ENCODE measurements at places on chromosomes 5 and 9.

DNA sequence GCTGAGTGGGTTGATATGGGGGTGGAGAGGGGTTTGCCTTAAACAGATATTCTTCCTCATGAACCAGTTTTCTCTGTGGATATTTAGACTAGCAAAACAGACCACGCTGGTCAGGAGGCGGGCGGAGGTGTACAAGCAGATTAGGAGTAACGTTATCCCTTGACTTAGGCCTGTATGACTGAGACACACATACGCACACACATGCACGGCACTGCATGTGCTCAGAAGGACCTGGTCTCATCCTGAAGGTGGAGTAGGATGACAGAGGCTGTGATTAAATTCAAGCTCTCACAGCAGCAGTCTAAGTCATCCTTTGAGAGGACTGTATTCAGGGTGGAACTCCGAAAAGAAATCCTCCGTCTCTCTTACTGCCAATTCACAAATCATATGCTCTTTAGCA is 209.7 kb downstream of the DIRAS2 start:
- H3K4me3 ChIP-seq = no peak overlapping the region
- peaks cover 6% of the 10 kb centered on the region for H3K27me3 ChIP-seq
- H3K36me3 ChIP-seq = no peaks in the 10 kb centered on the region
- H3K27ac ChIP-seq = no peak overlapping the region
- no peaks in the 10 kb centered on the region for H3K4me1 ChIP-seq
- DNase-seq = no peak

DNA sequence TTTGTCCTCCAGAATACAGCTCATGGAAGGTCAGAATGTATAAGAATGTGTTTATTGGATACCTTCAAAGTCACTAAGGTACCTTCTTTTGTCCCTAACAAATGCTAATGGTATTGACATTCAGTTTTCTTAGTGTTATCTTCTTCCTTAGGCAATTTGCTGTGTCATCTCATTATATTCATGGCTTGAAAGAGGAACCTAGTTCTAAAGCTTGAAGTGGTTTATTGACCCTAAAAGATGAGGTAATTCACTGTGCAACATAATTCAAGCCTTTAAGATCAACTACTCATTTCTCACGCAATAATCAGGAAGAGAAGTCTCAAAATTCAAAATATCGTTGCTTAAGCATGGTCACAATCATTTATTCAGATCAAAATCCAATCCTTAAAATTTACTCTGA is 342.7 kb upstream of the RIOK2 start:
- no peak overlapping the region for H3K27ac ChIP-seq
- DNase-seq = no peak
- no peaks in the 10 kb centered on the region for H3K36me3 ChIP-seq
- H3K4me1 ChIP-seq = no peaks in the 10 kb centered on the region
- H3K27me3 ChIP-seq = no peaks in the 10 kb centered on the region

DNA sequence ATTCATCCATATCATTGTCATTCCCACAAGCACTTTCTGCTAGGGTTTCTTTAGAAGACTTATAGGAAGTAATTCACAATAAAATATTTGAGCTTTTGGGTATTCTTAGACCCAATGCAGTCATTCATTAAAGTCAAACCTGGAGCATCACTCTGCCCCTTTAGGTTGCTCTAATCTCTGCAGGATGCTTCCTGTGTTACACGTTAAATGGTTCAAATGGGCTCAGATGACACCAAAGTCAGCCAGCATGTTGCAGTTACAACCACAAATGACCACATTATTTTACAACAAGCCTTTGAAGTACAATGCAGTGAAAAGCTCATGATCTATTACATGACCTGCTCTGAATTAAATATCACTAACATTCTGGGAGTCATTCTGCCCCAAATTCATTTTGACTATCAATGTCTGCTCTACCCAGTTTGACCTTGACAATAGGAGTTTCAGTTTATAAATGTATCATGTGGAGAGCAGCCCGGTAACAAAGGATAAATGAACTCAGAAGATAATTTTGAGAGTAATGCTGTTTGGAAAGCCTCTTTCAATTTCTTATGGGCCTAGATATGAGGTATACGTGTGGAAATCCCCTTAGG is 668.6 kb upstream of the DMAC1 start:
- no peak overlapping the region for H3K27ac ChIP-seq
- no peak for DNase-seq
- H3K4me3 ChIP-seq = no peak overlapping the region
- H3K4me1 ChIP-seq = no peaks in the 10 kb centered on the region
- H3K36me3 ChIP-seq = no peaks in the 10 kb centered on the region

- no peaks in the 10 kb centered on the region for H3K27me3 ChIP-seq
- H3K36me3 ChIP-seq = no peaks in the 10 kb centered on the region
- H3K4me3 ChIP-seq = no peak overlapping the region
- DNase-seq = no peak
- no peak overlapping the region for H3K27ac ChIP-seq
- H3K4me1 ChIP-seq = no peaks in the 10 kb centered on the region
These were observed 451.6 kb upstream of the CD180 start for GRCh38 chr5:67648201-67648671.

DNA sequence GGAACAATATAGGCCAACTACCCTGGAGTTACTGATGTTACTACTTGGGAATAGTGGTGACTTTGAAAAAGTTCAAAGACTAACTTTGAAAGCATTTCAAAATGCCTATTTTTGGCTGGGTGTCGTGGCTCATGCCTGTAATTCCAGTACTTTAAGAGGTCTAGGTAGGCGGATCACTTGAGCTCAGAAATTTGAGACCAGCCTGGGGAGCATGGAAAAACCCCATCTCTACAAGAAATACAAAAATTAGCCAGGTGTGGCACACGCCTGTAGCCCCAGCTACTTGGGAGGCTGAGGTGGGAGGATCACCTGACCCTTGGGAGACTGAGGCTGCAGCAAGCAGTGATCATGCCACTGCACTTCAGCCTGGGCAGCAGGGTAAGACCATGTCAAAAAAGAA is 105.3 kb downstream of the ARRDC3 start:
- DNase-seq = no peak
- no peaks in the 10 kb centered on the region for H3K27me3 ChIP-seq
- no peak overlapping the region for H3K4me3 ChIP-seq
- H3K4me1 ChIP-seq = peaks cover 19% of the 10 kb centered on the region

GRCh38 chr9:29966247-29966646 is 2393.0 kb upstream of the C9orf72 start:
- H3K4me3 ChIP-seq = no peak overlapping the region
- no peaks in the 10 kb centered on the region for H3K27me3 ChIP-seq
- H3K36me3 ChIP-seq = no peaks in the 10 kb centered on the region
- H3K27ac ChIP-seq = no peak overlapping the region
- DNase-seq = no peak
- H3K4me1 ChIP-seq = no peaks in the 10 kb centered on the region

DNA sequence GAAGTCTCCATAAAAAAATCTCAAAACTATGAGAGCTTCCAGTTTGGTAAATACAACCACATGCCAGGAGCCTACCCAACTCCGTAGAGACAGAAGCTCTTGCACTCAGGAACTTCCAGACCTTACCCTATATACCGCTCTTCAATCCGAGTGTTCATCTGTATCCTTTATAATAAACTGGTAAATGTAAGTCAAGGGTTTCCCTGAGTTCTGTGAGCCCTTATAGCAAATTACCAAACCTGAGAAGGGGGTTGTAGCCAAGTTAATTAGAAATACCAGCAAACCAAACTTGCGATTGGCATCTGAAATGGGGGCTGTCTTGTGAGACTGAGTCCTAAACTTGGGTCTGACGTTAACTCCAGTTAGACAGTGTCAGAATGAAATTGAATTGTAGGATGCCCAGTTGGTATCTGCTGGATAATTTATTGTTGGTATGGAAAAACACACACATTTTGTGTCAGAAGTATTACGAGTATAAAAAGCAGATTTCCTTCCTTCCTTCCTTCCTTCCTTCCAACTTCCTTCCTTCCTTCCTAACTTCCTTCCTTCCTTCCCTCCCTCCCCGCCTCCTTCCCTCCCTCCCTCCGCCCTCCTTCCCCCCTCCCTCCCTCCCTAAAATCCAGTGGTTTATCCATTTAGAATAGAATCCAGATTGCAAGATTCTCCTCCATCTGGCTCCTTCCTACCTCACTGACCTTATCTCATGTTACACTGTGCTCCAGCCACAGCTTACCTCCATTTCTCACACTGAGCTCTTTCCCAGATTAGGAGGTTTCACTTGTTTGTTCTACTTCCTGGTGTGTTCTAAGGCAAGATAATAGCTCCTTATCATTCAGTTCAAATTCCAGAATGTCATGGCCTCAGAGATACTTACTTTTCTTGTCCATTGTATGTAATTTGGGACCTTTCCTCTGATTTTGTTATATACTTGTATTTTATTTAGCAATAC is 196.7 kb downstream of the WDR70 start:
- H3K4me3 ChIP-seq = no peak overlapping the region
- H3K27me3 ChIP-seq = no peaks in the 10 kb centered on the region
- H3K27ac ChIP-seq = no peak overlapping the region
- no peaks in the 10 kb centered on the region for H3K36me3 ChIP-seq
- no peaks in the 10 kb centered on the region for H3K4me1 ChIP-seq
- no peak for DNase-seq

GRCh38 chr9:108860354-108860753 is 1.7 kb upstream of the ACTL7A start:
- no peak overlapping the region for H3K4me3 ChIP-seq
- no peak for DNase-seq
- no peak overlapping the region for H3K27ac ChIP-seq

All from T-cell (primary cell).